ENCODE measurements at places on chromosomes 1 and 21.

DNA sequence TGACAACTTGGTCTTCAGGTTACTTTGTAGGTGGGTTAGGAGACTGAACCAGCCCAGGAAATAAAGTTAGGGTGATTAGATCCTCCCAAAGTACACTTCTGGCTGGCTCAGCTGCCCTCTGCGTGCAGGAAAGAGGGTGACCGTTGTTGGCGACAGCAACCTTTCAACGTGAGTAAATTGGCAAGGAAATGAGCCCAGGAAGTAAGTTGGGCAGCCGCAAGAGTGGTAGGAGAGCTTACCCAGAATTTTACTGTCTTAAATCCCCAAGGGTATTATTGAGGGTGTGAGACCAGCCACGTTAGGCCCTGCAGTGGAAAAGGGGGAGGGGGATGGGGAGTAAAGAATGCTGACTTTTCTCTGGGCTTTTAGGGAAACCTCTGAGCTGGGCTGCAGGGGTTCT, 1.6 kb downstream of the TENT5C start:
- no peak for DNase-seq

GRCh38 chr21:39141502-39141901, 41.7 kb downstream of the PSMG1 start:
- DNase-seq, result peak; percentile 58

DNA sequence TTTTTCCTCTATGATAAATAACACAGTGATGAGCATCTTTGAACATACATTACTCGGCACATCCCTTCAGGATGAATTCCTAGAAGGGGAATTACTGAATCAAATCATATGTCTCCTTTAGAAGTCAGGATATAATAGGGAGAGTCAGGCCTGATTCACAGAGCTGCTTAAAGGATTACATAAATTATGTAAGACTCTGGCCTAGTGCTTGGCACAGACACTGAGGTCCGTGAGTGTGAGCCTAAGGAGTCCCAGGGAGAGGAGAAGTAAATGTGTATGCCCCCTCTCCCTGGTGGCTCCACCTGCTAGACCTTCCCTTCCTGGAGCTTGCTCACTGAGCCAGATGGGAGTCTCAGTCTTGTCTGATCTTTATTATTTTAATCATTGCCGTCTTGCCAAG, 8.6 kb upstream of the FOXE3 start:
- DNase-seq, result no peak

DNA sequence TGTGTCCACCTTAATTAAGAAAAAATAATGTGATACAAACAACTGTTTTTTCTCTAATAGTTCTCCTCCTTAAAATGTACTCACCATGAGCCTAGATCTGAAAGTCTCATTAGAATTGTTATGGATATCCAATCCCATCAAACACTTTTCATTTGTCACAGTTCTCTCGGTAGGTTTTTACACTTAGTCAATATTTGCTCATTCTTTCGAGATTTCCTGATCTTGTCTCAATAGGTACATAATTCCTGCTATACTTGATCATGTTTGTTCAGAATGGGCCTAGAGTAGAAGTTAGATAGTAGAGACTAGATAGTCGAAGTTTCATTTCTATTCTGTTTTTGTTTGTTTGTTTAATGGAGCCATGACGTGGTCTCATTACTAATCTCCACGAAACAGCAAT, 2005.7 kb downstream of the NCAM2 start:
- DNase-seq, result no peak

DNA sequence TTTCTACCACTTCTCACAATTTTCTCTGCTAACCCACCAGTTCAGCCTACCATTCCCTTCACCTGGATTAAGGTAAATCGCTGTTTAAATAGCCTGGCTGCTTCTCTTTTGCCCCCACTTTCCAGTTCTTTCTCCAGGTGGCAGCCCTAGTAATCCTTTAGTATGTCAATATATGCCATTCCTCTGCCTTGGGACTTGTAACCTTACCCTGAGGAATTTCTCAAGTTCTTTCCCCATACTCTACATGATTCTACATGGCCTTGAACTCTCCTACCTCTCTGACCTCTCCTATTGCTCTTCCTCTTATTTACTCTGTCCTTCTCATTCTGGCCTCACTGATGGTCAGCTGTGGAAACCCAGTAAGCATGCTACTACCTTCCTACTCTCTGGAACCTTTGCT, 546.0 kb downstream of the PLA2G4A start:
- DNase-seq, result no peak

GRCh38 chr1:225852413-225853124, 29.6 kb downstream of the TMEM63A start:
- no peak for DNase-seq

DNA sequence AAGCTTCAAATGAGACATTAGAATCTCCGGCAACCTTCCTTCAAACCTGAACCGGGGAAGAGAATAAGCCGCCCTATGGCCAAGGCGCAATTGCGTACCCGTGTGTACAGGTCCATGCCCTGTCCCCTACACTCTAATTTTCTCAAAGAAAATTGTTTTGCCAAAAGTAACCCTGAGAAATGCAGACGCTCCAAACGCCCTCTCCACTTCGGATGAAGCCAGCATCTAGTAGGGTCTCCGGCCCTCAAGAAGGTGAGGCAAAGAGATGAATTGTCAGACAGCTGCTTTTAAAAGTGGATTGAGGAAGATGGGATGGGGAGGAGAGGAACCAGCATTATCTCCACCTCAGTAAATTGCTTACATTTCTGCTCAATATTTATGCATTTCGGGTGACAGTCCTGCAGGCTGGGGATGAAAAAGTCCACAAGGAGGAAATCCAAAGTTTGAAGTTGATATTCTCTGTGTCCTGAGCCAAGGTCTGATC, 630 bp upstream of the LHX9 start:
- DNase-seq, result no peak

DNA sequence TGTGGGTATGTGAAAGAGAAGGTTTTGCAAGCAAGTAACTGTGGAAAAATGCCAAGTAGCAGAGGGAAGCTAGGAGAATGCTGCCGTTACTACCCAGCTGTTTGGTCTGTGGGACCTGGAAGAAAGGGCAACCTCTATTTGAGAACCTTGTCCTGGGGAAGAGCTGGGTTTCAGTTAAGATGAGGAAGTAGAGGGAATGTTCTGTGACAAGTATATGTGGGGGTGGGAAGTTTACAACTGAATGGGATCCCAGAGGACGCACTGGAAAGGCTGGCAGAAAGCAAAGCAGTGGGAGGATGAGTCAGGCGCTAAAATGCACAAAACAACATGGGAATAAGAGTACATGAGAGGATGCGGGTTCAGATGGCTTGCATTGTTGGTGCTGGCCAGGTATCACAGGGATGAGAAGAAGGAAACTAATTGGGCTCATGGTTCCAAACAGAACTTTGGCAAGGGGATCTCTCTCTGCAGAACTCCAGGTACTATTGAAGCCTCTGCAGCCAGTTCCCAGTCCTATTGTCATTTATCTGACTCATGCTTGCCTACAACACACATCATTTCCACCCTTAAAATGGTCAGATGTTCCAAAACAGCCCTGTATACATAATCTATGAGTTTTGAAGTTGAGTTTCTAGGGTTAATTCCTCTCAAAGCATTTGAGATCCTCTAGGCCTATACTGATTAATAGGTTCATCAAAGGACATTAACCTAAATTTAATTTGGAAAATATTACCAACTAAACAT, 88.5 kb upstream of the VAV3 start:
- DNase-seq, result no peak

GRCh38 chr1:176177764-176178163, 29.3 kb downstream of the COP1 start:
- DNase-seq, result no peak

- no peak for DNase-seq
Measured at GRCh38 chr1:210089855-210090254, 142.7 kb upstream of the SERTAD4 start.

- DNase-seq, result no peak
Measured at GRCh38 chr1:181397845-181398244, 85.5 kb upstream of the CACNA1E start.

DNA sequence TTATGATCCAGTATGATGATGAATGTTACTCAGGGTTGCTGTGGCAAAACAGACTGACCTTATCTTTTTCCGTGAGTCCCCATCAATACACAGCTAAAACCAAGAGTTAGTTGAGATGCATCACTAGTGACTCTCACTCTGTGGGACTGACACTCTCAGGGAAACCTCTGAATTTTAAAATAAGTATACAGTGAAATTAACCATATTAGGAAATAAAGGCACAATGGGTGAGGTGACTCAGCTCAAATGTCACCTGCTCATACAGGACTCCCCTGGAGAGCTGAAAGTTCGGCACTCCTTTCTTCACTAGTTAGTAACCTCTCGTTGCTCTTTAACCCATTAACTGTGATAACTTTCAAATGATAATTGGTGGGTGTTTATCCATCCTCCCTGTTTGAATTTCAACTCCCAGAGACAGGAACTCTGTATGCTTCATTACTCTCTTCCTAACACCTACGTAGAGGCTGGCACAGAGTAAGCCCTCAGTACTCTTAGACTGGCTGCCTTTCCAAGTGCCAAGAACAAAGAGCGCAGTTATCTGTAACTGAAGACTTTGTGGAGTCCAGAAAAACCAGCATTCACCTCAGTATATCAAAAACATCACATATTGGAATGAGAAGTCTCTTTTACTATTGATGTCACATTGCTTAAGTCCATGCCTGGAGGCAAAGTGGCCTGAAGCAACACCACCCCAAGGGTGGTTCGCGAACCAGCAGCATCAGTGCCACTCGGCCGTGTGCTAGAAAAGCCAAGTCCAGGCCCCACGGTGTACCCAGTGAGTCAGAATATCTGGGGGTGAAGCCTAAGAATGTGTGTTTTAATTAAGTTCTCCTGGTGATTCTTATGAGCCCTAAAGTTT, 91.1 kb downstream of the NIBAN1 start:
- DNase-seq, result no peak

DNA sequence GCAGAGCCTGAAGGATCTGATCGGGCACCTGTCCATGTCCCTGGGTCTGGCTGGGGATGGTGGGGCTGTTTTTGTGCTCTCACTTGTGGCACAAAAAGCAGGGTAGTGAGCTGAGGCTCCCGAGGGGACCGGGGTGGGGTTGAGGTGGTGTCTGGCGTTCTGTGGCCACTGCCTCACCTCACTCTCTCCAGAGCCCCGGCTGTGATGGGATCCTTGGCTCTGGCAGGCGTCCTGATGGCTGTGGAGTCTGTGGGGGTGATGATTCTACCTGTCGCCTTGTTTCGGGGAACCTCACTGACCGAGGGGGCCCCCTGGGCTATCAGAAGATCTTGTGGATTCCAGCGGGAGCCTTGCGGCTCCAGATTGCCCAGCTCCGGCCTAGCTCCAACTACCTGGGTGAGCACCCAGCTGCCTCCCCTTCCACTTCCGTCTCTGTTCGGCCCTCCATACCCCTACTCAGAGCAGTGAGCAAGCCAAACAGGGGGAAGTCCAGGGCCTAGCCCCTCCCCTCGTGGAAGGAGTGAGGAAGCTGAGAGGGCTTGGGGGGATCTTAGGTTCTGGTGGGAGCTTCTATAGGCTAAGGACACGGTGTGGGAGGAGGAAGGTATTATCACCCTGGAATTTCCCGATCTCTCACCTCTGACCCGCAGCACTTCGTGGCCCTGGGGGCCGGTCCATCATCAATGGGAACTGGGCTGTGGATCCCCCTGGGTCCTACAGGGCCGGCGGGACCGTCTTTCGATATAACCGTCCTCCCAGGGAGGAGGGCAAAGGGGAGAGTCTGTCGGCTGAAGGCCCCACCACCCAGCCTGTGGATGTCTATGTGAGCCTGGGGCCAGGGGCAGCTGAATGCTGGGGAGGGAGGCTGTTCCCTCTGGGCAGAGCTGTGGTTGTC, 7.0 kb downstream of the ADAMTSL4 start:
- no peak for DNase-seq

GRCh38 chr1:15427280-15427666, 11.0 kb upstream of the CTRC start:
- DNase-seq, result no peak

DNA sequence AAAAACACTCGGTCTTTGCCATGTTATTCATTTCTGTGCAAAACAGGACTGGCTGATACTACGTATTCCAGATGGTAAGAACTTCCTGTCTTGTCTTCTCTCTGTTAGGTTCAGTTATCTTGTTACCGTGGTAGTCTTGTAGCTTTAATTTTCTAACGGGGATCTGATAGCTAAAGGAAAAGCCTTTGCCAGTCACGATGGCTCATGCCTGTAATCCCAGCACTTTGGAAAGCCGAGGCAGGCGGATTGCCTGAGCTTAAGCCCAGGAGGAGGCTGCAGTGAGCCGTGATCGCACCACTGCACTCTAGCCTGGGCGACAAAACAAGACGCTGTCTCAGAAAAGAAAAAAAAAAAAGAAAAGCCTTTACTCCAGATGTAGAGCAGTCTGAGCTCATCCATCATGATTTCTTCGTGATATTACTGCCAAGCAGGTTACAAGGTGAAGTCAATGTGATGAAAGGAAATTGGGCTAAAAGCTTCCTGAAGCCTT, 11.1 kb upstream of the MSTO1 start:
- DNase-seq, result no peak

GRCh38 chr1:57058652-57059501, 93.1 kb upstream of the C8B start:
- DNase-seq, result no peak

GRCh38 chr1:94801919-94802546, 18.1 kb upstream of the SLC44A3 start:
- DNase-seq, result peak; percentile 64

DNA sequence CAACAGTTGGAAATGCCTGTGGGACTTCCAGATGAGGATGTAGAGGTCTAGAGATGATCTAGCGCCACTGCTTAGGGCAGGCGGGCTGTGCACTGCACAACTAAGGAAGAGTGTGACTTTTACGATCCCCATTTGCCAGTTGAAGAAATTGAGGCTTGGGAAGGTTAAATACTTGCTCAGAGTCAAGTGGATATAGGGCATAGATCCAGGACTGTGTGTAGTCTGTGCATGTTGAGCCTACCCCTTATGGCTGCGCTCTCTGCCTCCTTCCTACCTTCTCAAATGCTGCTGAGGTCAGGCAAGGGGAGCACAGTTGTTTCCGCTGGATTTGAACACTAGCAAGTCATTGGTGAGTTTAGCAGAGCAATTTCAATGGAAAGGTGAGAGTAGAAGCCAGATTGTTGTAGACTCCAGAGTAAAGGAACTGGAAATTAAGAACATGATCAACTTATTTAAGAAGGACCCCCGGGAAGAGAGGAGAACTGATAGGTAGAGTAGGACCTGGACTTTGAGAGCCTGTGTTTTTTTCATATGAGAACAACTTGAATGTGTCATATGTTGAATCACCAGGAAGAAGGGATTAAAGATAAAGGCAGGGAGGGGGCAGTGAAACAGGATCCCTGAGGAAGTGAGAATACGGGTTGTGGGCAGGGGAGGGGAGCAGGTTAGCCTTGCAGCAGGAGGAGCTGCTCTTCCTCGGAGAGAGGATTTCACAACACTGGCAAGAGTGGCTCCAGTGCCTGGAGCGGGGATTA, 2.7 kb downstream of the CAPN2 start:
- DNase-seq, result peak; percentile 80

GRCh38 chr1:32782086-32782485, 35.1 kb downstream of the YARS1 start:
- no peak for DNase-seq

GRCh38 chr1:172277275-172277674, 143.2 kb upstream of the C1orf105 start:
- DNase-seq, result no peak

- no peak for DNase-seq
Measured at GRCh38 chr1:239831577-239832355, 259.9 kb upstream of the FMN2 start.
